ENCODE measurements at places on chromosomes 1 and 21.
A peak's percentile ranks its signal among the peaks of the same experiment; 100 is the strongest.

DNA sequence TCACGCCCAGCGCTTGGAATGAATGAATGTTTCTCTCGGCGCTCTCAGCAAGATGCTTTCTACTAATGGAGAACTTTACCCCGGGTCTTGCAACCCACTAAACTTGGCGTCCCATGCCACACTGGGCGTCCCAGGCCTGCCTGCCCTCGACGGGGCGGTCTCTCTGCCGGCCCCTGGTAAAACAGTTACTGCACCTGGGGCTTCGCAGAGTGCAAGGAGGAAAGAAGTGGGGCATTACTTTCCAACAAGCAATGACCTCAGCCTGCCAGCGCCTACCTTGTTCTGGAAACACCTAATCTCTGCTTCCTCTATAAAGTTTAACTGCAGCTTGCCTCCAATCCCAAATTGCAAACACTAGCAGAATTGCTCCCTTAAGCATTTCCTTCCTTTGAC lies 27.8 kb upstream of the NFIA start:
- no peak for DNase-seq

DNA sequence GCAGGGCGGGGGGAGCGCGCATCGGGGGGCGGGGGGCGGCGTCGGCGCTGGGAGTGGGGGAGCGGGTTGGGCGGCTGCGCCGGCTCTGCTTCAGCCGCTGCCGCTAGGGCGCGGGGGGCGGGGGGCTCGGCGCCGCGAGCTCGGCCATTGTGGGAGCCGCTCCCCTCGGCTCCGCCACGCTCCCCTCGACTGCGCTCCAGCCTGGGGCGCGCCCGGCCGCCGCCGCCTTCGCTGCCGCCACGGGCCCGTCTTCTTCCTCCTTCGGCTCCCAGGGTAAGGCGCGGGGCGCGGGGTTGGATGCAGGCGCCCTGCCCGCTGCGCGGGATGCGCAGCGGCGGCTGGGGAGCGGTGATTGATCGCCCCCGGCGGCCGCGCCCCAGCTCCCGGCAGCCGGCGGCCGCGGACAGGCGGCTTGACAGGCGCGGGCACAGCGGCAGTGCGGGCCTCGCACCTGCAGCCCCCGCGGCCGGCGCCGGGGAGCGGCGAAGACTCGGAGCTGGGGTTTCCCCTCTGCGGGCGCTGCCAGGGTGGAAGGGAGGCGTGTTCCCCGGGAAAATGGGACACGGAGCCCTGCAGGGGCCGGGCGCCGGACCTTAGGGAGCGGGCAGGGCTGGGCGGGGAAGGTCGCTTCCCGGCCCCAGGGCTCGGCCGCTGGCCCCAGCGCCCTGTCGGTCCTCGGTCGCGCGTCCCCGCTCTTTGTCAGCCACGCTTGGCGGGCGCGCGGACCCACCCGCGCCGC lies 55.3 kb downstream of the NDUFS5 start:
- no peak for DNase-seq

DNA sequence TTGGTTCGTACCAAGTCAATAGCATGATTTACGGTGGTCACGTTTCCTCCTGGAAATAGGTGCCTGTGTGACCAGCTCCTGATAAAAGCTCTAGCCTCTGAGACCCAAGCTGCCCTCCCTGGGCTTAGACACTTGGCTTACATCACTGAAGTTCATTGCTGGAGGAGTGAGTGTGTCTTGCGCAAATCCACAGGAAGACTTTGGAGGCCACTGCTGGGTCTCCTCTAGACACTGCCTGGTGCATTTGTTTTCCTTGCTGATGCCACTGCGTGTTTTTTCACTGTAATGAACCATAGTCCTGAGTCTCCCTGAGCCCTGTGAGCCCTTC lies 230.6 kb downstream of the DSCAM start:
- DNase-seq: no peak

DNA sequence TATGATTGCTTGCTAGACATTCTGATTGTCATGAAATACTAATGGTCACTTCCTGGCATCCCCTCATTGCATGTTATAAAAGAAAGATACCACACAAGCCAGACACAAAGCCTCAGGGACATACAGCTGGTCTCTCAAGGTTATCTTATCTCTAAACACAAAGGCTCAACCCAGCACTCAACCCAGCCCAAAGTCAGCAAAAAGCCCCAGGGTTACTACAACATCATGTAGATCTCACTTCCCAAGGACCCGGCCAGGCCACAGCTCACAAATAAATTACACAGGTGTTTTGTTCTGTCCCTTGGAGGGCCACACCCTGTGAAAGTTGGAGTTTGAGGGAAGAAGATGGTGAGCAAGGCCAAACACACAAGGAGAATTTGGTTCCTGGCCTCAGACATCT lies 109.7 kb upstream of the BARHL2 start:
- no peak for DNase-seq

GRCh38 chr21:39531064-39531463 lies 79.3 kb downstream of the SH3BGR start:
- DNase-seq: no peak

DNA sequence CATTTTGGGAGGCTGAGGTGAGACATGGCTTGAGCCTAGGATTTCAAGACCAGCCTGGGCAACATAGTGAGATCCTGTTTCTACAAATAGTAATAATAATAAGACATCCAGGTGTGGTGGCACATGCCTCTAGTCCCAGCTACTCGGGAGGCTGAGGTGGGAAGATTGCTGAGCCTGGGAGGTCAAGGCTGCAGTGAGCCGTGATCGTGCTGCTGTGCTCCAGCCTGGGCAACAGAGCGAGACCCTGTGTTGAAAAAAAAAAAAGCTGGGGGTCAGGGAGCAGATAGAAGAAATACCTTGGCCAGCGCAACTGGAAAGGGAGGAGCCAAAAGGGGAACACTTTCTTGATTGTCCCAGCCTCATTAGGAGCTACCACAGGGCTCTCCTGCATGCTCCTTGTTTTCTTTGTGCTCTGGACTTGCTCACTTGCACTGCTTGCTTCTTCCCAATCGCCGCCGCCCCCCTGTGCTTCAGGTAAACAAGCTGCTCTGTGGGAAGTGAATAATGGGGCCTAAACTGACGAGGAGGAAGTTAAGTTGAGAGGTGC lies 31.1 kb downstream of the PBX1 start:
- DNase-seq: no peak

GRCh38 chr1:82177192-82177591 lies 376.5 kb downstream of the ADGRL2 start:
- DNase-seq: no peak

DNA sequence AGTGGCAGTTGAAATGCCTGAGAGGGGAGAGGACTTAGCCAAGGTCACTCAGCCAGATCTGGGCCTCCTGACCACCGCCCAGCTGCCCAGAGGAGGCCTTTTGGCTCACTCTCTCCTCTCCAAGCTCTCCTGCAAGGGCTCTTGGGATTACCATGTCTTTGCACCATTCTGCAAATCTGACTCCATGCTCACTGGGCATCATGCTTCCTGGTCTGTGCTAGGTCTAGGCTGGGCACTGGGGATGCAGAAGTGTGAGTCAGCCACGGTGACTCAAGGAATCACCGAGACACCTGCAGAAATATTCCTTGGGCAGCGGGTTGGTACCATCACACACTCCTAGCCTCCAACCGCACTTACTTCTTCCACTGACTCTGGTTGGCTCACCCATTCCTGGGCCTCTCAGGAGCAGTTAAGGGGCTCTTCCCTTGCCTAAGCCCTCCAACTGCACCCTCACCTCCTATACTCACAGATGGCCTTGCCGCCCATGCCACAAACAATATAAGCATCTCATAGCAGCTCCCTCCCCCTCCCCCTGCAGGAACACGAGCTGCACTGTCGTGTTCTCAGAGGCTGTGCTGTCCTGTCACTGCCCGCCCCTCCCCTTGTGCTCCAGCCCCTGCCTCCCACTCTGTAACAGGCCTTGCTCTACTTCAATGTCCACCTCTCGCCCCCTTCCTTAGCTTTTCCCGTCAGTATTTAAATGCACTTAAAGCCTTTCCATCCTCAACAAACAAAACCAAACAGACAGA lies 34.8 kb downstream of the CDCP2 start:
- no peak for DNase-seq

GRCh38 chr21:21373969-21374368 lies 375.8 kb downstream of the NCAM2 start:
- DNase-seq: no peak

- no peak for DNase-seq
Observed at GRCh38 chr1:207186503-207186902, 82.5 kb downstream of the C4BPA start.

GRCh38 chr1:15444468-15445389 lies 6.5 kb downstream of the CTRC start:
- DNase-seq: no peak

- no peak for DNase-seq
Observed at GRCh38 chr1:155932081-155932480, 2.1 kb downstream of the KHDC4 start.

GRCh38 chr1:48026275-48026674 lies 29.1 kb upstream of the TRABD2B start:
- no peak for DNase-seq

- DNase-seq: no peak
Observed at GRCh38 chr1:18407166-18408045, 73.3 kb upstream of the KLHDC7A start.

GRCh38 chr1:45411510-45411899 lies 71.3 kb upstream of the MUTYH start:
- DNase-seq: no peak

DNA sequence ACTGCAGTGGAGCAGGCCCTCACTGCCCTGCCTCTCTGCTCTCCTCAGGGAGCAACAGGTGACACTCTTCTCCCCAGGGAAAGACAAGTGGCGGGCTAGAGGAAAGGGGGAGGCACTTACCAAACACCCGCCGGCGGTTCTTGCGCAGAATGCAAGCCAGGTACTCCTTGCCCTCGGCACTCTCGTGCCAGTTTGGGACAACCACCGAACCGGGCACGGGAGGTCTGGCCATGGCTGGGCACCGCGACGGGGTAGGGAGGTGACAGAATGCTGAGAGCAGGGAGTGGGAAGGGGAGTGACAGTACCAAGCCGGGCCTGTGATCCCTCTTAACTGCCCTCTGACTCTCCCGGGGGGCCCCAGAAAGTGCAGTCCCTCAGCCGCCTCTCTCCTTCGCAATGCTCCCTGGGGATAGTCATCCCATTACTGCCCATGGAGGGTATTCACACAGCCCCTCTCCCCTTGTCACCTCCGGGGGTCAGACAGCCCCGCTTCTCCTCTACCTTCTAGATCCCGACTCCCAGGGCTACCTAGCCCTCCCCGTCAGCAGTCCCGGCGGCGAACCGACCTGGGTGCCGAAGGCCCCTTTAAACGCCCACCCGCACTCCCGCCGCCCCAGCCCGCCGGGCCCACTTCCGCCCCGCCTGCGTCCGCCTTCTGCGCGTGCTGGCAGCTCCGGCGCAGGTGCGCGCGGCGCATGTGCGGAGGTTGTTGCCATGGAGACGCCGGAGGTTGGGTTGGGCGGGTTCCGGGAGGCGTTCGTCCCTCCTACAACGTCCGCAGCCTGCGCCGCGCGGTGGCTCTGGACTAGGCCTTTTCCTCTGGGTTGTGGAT lies at the start of gene CPLANE2:
Gene CPLANE2 (minus strand): TSS at position 673 of the 832 bp plus-strand sequence. CDS start 441 bp downstream, at position 232.
- DNase-seq: peak; percentile 96

GRCh38 chr1:113292603-113293255 lies 97.6 kb upstream of the MAGI3 start:
- DNase-seq: no peak

DNA sequence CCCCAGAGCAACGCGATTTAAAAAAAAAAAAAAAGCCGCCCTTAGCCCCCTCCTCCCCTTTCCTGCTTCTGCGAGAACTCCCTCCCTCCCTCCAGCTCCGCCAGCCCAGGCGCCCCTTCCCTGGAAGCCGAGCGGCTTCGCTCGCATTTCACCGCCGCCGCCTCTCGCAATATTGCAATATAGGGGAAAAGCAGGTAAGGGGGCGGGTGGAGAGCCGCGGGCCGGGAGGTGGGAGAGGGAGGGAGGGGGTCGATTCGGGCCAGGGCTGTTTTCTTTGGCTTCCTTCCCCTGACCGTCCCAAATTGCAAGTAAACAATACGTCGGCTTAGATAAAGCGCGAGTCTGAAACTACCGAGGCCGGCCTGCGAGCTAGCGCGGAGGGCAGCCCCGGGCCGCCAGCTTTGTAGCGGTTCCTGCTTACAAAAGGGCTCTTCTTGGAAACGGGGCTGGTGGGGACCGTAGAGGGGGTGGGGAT lies 408 bp downstream of the LMO4 start:
- DNase-seq: peak; percentile 17

GRCh38 chr1:67740543-67740942 lies 55.5 kb downstream of the GADD45A start:
- DNase-seq: no peak

DNA sequence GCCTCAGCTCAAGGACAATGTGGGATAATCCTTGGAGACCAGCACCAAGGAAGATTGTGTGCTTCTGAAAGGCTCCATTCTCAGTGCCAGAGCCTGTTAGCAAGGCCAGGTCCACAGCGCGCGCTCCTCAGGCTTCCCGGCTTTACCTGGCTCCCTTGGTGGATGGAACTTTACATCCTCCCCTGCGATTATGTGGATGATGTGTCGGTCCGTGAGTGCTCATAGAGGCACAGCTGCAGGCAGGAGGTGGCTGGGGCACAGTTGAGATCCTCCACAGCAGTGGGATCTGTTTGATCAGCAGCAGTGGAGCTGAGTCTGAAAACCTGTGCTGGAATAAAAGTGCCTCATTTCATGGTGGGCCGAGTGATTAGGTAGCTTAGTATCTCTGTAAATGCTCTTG lies 62.7 kb downstream of the PRDM2 start:
- no peak for DNase-seq

DNA sequence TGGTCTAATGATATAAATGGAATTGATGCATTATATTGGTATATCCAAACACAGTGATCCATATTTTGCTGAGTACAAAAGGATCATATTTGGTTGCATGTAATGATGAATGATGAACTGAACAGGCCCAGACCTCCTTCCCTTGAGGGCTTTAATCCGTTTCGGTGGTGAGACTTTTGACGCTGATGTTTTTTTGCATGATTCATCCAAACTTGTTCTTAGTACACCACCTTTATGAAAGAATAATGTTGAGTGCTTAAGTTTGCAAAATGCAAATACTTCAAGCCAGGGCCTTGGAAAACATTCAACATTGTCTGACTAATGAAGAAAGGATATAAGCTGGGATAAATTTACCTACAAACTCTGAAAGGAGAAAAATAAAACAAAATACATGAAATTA lies 19.2 kb downstream of the HOOK1 start:
- no peak for DNase-seq

DNA sequence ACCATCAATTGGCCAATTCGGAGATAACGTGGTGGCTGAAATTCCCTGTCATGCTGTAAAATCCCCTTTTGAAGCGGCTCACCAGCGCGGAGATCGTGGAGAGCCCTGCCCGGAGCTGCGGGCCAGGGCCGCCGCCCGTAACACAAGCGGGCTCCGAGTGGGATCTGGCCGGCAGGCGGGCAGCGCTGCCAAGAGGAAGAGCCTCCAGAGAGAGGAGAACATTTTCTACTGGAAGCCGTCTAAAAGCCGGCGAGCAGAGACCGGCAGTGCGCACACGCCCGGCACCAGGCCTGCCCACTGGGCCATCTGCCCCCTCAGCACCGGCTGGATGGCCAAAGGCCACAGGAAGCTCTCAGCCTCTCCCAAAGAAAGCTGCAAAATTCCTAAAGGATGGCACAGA lies 15.5 kb downstream of the SSBP3 start:
- no peak for DNase-seq

- no peak for DNase-seq
Observed at GRCh38 chr1:41051022-41051421, 29.5 kb upstream of the SLFNL1 start.

GRCh38 chr1:32538887-32539583 lies at the start of gene ZBTB8A:
Gene ZBTB8A, plus strand, starts transcription at chr1:32539427. Its CDS starts 53,505 bp downstream, at chr1:32592932.
- peak; percentile 1 for DNase-seq
